ENCODE measurements at places on chromosomes 11 and 22.

DNA sequence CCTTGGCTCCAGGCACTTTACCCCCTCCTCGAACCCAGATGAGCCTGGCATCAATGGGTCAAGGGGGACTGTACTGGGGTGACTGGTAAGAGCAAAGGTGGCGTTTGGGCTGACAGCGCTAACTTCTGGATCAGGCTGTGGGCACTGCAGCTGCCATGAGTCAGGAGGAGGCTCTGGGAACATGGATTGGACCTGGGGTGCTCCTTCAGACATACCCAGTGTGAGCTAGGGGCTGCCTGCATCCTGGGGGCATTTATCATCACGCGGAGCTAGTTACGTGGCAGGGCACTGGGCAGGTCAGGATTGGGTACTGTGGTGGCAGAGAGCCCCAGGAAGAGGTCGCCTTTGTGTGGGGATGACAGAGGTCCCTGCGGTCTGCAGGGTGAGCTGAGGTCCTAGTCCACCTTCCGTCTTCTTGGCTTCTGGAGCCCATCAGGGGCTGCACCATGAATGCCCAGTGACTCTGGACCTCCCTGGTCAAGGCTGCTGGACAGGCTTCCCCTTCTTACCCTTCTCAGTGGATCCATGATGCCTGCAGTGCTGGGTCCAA is 13.1 kb downstream of the GRIK4 start:
- DNase-seq: peak; percentile 40

- peak; percentile 86 for DNase-seq
Observed at GRCh38 chr22:19962246-19962908, 20.8 kb upstream of the TXNRD2 start.

DNA sequence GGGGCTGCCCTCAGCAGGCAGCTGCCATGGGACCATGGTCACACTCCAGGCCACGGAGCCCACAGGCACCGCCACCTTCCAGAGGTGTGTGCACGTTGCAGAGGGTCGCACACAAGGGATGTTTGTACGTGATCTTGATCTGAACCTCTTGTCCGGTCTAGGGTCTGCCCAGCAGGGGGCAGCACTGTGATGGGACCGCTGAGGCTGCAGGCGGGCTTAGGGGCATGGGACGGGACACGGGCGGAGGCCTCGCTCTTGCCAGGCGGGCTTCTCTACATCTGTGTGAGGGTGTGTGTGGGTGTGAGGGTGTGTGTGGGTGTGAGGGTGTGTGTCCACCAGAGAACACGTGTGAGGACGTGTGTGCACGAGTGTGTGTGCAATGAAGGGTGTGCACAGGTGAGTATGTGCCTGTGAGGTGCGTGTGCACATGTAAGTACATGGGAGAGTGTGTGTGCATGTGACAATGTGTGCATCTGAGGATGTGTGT is 52.4 kb downstream of the CACNA1I start:
- DNase-seq: no peak

- DNase-seq: no peak
Observed at GRCh38 chr11:45926001-45926401, 3.5 kb downstream of the LARGE2 start.

GRCh38 chr22:46501701-46502100 is 35.7 kb downstream of the CELSR1 start:
- DNase-seq: no peak

GRCh38 chr22:28952857-28953256 is 69.5 kb downstream of the ZNRF3 start:
- no peak for DNase-seq

GRCh38 chr11:126495281-126496220 is 140.1 kb downstream of the ST3GAL4 start:
- DNase-seq: peak; percentile 40

- DNase-seq: no peak
Observed at GRCh38 chr11:20451568-20451967, 64.1 kb downstream of the PRMT3 start.

- peak; percentile 55 for DNase-seq
Observed at GRCh38 chr22:44409211-44409973, 88.6 kb downstream of the RTL6 start.

DNA sequence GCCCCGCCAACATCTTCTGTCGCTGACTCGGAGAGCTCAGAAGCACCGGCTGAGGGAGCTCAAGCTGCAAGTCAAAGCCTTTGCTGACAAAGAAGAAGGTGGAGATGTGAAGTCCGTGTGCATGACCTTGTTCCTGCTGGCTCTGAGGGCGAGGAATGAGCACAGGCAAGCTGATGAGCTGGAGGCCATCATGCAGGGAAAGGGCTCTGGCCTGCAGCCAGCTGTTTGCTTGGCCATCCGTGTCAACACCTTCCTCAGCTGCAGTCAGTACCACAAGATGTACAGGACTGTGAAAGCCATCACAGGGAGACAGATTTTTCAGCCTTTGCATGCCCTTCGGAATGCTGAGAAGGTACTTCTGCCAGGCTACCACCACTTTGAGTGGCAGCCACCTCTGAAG is 6.7 kb downstream of the RAG1 start:
- DNase-seq: no peak

DNA sequence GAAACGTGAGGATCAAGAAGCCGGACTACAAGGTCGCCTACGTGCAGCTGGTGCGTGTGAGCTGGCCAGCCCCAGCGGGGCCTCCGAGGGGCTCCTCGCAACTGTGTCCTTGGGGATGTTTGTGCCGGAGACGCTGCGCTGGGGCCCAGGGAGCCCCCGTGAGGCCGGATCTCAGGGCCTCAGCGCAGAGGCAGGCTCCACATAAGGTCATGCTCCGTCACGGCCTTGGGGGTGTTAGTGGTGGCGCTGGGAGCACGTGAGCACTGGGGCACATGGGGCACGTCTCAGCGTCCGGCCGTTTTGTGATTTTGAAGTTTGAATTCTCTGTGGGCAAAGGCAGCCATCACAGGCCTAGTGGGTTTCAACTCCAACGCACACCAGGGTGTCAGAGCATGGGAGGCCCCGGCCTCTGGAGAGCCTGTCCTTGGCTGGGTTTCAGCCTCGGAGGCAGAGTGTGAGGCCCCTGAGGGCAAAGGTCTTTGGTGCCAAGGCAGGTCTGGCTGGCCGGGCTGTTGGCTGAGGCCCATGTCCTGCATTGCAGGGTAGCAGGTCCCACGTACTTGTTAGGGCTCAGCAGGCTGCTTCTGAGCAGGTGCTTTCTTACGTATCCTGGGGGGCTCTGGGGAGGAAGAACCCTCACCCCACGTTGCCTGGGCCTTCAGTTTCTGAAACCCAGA is 5.8 kb downstream of the MRPL23 start:
- peak; percentile 18 for DNase-seq

DNA sequence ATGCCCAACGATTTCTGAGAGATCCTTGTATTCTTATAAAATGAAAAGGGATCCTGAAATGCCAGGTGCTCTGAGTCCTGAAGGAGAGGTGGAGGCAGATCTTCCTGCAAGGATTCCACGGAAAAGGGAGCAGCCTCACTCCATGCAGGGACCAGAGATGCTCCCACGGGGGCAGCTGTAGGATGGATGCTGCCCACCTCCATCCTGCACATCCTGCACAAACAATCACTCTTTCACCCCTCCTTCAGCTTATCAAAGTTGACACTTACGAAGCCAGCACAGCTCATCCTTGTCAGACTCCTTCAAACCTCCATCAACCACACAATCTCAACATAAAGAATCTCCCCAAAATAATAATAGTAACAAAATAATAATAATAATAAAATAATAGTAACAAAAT is 119.1 kb downstream of the GGTLC2 start:
- no peak for DNase-seq

DNA sequence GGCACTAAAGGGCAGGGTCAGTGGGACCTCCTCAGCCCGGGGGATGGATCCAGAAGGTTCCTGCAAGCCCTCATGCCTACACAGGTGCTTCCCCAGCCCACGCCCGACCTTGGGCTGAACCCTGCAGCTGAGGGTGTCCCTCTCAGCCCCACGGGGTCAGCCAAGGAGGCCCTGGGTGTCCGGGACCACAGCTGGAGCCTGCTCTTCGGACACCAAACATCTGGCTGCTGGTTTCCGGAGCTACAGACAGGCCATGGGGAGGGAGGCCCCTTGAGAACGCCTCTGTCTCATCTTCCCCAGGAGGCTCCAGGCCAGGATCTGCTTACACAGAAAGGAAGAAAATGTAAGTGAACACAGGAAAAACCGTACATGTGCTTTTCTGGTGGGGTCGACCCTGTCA is 355.7 kb downstream of the MN1 start:
- DNase-seq: peak; percentile 86

DNA sequence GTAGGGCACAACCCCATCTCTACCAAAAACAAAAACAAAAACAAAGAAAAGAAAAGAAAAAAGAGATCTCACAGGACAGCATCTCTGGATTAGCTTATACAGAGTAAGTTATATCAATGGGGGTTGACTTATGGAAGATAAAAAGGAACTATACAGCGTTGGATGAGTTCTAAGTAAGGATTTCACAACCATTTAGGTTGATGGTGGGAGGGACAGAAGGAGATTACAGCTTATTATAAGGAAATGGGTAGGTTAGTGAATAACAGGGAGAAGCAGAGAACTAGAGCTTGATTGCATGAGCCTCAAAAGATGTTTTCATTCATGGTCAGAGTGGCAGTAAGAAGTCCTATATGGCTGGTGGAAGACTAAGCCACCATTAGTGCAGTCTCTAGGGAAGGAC is 60.3 kb downstream of the CECR2 start:
- no peak for DNase-seq

GRCh38 chr11:93783765-93784144 is 327 bp upstream of the MED17 start:
- no peak for DNase-seq

DNA sequence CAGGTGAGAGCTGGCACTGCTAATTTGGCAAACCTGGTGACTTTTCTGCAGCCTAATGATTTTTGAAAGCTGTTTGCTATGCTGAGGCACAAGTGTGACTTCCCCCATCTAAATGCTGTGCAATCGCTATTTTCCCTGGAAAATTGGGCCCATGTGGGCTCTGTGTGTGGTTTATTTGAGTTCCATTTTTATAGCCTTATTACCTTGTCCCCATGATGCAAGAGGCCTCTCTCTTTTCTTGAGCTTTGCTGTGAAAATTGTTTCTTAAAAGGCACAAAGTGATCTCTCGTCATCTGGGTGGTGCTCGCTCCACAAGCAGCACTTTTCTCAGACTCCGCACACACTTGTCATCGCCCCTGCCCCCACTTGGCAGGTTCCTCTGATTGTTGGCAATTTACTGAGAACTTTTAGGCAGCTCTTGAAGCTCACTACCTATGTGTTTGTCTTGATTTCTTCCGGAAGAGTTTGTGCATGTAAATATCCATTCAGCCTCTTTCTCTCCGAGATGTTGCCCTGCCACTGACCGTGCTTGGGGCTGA is 24.9 kb downstream of the BMAL1 start:
- no peak for DNase-seq

All from sigmoid colon (tissue), 7 donors.